ENCODE measurements at places on chromosomes 4 and X. TPM values are rescaled to one million over a fixed set of nuclear protein-coding genes. Genes with fewer than 3 reads are reported as not detected.

CNKSR2 gene
- 0.53 TPM for polyA plus RNA-seq

DNA sequence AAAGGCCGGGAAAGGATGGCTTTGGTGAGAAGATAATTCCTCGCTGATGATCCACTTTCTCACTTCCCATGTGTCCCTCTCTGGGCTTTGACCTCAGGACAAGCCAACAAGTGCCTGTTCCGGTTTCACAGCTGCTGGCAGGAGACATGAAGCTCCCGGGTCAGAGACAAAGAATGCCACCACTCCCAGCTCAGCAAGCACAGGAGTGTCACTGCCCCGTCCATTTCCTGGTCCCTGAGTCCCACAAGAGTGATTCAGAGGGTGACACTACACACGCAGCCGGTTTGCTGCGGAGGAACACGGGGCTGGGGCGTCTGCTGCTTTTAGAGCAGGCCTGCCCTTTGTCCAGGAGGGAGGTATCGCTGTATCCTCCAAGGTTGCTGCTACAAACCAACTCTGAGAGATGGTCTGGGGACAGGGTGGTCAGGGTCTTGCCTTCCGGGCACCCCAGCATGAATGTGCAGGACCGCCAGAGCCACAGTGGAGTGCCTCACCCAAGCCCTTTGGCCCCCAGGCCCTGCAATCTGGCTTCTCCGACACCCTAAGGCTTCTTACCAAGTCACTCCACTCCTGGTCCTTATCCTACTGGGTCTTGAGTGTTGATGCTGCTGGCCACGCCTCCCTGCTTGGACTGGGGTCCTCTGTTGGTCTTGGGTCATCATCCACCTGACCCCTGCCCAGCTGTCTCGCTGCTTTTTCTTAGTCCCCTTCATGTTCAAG lies 49.5 kb downstream of the CPZ start:
- DNase-seq = no peak

RPL10 gene
- polyA plus RNA-seq = 4,527 TPM

DNA sequence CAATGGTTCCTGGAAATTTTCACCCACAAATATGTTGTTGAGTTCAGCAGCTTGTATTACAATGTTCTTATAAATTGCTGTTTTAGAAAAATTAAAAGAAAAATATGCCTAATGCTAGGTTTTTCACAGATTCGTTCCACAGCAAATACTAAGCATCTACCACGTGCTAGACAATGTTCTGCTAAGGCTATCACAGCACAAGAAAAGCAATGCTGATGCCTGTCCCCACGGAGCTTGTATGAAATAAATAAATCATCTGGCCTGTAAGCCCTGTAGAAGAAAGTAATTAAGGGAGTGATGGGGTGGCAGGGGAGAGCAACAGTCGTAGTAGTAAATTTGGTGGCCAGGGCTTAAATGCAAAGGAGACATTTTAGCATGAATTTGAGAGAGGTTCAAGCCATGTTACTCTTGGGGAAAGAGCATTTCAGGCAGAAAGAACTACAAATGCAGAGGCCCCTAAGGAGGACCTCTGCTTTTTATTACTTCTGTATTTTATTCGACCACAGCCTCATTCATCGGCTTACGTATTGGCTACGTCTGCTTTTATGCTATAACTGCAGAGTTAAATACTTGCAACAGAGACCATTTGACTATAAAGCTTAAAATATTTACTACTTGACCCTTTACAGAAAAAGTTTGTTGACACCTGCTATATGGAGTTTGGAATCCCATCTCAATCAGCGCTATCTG lies 36.3 kb downstream of the ARAP2 start:
- no peak for DNase-seq

GRCh38 chrX:46922611-46923010 lies 10.4 kb downstream of the JADE3 start:
- no peak for DNase-seq

GRCh38 chr4:91681544-91681943 lies 622.2 kb upstream of the GRID2 start:
- DNase-seq = no peak

DNA sequence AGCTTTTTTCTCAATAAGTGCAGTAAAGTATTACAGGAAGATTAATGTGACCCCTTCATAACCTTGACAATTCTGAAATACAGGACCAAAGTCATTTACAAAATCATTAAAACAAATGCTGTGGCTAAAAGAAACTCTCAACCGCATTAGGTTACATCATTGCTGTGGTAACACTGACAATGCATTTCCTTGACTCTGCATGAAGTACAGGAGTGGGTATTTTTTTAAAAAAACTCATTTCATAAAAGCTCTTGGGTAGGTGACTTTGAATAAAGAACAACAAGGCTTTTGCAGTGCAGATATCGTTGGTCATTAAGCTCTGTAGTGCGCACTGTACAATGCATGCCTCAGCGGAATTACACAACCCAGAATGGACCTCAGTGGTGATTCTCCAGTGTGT lies 23.4 kb upstream of the XK start:
- DNase-seq = peak; percentile 30

DNA sequence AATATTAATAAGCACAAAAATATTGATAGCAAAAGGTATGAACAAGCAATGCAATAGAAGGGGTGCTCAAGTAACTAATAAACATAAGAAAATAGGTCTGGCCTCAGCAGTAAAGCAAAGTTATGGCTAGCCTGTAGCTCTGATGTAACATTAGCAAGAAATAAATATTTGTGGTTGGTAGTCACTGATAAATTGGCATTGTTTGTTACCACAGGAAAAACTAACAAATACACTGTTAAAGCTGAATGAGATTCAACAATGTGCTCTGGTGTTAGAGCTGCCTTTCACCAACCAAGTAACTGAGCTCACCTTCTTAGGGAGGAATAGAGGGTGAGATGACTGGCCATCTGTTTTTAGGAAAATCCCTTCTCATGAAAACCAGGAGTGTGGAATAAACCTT lies 71.4 kb downstream of the AREG start:
- peak; percentile 61 for DNase-seq

- DNase-seq = no peak
Measured at GRCh38 chr4:122163767-122164166, 11.6 kb downstream of the BLTP1 start.

RHOXF2B gene
- polyA plus RNA-seq = not detected

GRCh38 chr4:112881842-112882241 lies 167.6 kb upstream of the ANK2 start:
- no peak for DNase-seq

ENPEP gene
- polyA plus RNA-seq = 0.08 TPM

FAT1 gene
- 151 TPM for polyA plus RNA-seq

NRK gene
- 0.30 TPM for polyA plus RNA-seq

- DNase-seq = no peak
Measured at GRCh38 chrX:11349020-11349419, 55.8 kb downstream of the AMELX start.

Measured in fibroblast of lung (primary cell).